ENCODE measurements at places on chromosomes 3 and 15.

DNA sequence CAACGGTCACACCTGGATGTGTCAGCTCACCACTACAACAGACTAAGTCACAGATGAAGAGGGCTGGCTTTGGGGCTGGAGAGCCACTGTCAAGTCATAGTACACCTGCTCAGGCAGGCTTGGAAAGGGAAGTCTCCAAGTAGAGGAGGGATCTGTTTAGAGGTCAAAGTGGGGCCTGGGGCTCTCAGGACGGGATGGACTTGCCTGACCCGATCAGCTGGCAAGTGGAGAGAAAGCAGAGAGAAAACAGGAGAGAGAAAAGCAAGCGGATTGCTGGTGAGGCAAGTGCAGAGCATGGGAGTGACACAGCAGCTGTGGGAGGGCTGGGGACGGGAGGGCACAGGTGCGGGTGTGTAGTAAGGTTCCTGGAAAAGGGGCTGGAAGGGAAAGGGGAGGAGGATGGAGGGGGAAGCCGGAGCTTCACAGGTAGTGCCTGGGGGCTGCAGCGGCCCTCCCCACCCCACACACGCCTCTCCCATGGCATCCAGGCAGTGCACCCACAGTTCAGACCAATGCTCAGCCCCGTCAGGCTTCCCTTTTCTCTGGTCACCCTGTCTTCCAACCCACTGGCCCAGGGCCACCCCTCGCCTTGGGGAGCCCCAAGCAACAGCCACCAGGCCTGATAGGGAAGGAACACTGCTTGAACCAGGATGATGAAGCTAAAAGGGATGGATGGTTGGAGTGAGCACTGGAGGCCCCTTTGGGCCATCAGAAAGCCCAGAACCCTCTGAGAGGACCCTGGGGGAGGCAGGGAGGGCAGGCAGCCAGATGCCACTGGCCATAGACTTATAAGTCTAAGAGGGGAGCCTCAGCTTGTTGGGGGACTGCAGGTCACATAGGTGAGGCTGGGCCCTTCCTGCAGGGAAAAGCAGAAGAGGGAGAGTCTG, 8.5 kb downstream of the RPS17 start:
- no peak for DNase-seq

GRCh38 chr3:113743006-113743630, 2.9 kb downstream of the NAA50 start:
- DNase-seq = no peak

- DNase-seq = no peak
These were observed 1.2 kb upstream of the ITIH4 start for GRCh38 chr3:52831500-52832301.

- no peak for DNase-seq
These were observed 2.3 kb downstream of the FLNB start for GRCh38 chr3:58010562-58010961.

- DNase-seq = no peak
These were observed 745 bp downstream of the RSL24D1 start for GRCh38 chr15:55195996-55196395.

DNA sequence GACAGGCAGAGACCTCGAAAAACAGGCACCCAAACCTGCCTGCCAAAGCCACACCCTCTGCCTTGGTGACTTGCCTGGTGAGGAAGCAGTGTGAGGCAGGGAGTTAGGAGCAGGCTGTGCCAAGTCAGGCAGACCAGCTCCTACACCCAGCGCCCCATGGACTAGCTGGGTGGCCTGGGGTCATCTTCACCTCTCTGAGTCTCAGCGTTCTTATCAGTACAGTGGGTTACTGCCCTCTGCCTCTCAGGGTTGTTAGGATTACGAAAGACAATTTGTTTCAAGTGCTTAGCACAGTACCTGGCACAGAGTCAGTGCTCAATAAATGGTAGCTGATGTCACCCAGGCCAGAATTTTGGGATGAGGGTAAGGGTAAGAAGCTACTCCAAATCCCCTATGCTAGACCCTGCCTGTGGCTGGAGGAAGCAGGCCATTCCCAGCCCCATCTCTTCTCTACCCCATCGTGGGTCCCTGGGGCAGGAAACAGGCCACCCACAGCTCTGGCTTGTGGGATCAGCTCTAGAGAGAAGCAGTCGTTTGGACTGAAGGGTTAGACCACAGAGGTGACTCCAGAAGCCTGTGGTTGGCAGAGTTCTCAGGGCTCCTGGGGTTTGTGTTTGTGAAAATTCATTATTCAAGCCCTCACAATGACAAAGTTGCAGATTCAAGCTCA, 10.1 kb downstream of the SLC51B start:
- DNase-seq = no peak

GRCh38 chr3:135238236-135238830, 443.3 kb downstream of the EPHB1 start:
- DNase-seq = no peak

- no peak for DNase-seq
These were observed 42.1 kb downstream of the DNAJB8 start for GRCh38 chr3:128424508-128425069.

DNA sequence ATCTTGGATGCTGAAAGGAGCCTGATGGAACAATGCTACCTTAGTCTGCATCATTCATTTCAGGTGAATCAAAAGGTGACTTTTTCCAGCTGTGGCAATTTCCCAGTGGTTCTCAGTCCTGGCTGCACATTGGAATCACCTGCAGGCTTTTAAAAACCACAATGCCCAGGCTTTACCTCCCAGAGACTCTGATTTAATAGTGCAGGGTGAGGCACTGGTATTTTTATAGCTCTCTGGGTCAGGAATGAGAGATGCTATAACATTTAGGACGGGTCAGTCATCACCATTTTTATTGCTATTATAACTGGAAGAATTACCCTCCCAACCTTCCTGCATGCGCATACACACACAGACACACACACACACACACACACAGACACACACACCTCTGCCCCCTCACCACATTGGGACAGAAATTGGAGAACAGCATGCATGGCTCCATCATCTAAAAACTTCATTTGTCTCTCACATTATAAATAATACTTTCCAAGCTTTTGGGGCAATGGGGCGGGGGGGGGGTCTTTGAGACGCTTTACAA, 41.1 kb downstream of the LARP6 start:
- no peak for DNase-seq

- DNase-seq = peak; percentile 38
These were observed 159.0 kb upstream of the IL12A start for GRCh38 chr3:159829539-159830227.

DNA sequence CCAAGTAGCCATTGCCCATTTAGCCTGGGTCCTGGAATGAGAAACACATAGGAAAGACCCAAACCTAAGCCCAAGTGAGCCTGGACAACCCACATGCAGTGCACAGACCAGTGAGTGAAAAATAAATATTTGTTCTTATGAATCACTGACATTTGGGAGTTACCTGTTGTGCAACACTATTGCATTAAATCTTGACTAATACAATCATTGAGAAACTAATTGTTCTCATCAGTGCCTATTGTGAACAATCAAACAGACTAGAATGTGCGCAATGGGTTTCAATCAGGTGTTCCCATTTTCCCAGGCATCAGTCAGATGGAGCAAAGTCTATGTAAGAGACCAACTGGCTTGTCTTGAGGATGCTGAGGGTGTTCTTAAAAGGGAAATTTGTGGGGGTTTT, 54.7 kb upstream of the CNOT10 start:
- no peak for DNase-seq

GRCh38 chr3:182508919-182509711, 284.2 kb upstream of the ATP11B start:
- DNase-seq = no peak

DNA sequence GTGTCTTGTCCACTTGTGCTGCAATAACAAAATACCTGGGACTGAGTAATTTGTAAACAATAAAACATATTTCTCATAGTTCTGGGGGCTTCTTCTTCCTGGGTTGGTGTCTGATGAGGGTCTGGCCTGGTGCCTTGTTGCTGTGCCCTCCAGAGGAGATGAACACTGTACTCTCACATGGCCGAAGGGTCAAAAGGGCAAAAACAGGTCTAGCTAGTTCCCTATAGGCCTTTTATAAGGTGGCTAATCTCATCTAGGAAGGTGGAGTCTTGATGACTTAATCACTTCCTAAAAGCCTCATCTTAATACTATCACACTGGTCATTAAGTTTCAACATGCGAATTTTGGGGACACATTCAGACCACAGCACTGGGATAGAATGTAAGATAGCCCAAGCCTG, 228.4 kb downstream of the TLE3 start:
- DNase-seq = no peak

DNA sequence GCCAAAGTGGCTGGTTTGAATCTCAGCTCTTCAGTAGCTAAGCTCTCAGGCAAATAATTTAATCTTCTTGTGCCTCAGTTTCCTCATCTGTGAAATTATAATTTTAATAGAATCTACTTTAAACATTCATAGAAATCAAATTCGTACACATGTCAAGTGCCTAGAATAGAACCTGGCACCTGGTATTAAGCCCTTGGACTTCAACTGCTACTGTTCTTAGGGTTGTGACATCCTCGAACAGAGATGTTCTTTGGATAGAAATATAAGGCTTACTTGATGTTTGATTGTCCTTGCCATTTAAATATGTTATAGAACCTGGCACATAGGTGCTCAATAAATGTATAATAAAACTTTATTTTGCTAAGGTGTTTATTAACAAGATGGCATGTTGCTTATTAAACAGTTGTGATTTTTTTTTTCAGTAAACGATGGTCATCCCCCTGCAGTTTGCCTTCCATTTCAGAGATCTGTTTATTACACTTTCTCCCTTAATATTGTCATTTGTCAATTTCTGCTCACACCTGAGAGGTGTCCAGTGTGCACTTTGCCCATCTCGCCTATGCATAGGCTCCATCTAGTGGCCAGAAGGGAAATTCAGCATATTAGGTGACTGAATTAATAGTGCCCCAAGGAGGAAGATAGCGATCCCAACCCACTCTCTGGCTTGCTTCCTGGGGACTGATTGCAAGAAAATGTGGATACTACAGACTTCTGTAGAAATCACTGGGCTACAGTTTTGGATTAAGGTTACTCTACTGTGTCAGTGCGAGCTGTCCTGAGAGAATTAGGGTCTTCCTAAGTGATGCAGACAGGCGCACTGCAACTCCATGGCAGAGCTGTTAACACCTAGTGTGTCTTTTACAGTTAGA, 10.7 kb downstream of the IGF1R start:
- peak; percentile 17 for DNase-seq

DNA sequence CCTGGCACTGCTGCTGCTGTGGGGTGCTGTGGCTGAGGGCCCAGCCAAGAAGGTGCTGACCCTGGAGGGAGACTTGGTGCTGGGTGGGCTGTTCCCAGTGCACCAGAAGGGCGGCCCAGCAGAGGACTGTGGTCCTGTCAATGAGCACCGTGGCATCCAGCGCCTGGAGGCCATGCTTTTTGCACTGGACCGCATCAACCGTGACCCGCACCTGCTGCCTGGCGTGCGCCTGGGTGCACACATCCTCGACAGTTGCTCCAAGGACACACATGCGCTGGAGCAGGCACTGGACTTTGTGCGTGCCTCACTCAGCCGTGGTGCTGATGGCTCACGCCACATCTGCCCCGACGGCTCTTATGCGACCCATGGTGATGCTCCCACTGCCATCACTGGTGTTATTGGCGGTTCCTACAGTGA, 2.1 kb downstream of the GRM2 start:
- DNase-seq = no peak

GRCh38 chr3:152054315-152054714, 180.9 kb downstream of the SUCNR1 start:
- DNase-seq = no peak

DNA sequence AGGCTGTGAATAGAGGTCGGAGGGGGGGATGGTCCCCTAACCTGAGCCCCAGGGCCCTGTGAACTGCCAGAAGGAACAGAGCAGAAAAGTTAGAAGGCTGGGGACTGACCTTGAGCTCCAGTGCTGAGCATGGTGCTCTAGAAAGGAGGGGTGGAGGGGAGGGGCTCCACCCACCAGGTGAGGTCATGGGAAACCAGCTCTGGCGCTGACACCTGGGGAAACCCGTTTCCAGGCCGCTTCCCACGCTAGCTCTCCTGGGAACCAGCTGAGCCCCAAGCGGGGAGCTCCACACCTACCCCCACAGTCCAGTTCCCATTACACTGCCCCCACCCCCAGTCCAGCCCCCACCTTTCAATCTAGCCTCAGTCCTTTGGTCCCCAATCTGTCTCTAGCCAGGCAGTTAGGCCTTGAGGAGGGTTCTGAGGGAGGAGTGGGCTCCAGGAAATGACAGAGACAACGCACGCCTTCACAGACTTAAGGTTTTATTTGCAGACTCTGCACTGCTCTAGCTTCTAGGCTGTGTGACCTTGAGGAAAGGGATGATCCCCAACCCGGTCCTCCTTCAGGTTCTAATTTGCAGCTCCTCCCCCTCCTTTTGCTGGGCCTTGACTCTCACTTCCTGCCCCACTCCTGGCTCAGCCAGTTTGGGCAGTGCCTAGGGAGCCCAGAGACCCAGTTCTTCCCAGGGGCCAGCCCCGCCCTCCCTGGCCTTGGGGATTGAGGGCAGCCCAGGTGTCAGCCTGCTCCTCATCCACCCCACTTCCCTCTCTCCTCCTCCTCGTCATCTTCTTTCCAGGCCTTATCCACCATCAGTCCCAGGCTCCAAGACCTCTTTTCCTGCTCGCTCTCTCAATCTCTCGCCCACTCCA, 2.1 kb downstream of the RHOV start:
- DNase-seq = no peak

- no peak for DNase-seq
These were observed 61.1 kb downstream of the MLH1 start for GRCh38 chr3:37054370-37054769.

DNA sequence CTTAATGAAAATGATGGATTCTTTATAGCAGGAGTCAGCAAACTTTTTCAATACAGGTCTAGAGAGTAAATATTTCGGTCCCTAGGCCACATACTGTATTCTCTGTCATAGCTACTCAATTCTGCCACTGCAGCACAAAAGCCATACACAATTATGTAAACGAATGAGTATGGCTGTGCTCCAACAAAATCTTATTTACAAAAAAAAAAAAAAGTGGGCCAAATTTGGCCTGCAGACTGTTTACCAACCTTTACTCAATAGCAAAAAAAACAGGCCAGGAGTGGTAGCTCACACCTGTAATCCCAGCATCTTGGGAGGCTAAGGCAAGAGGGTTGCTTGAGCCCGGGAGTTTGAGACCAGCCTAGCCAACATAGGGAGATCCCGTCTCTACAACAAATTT, 41.1 kb downstream of the TTBK2 start:
- no peak for DNase-seq

DNA sequence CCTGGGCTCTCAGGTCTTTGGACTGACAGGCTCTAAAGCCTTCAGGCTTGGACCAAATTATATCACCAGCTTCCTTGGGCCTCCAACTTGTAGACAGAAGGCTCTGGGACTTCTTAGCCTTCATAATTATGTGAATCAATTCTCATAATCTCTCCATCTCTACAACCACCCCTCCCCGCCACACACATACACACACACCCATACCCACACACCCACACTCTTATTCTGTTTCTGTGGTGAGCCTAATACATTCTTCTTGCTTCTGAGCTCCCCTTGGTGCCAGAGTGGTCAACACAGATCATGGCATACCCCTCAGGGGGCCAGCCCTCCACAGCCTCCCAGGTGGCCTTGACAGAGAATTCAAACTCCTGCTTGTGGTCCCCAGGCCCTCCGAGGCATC, 5.6 kb upstream of the NUP210 start:
- DNase-seq = no peak

- DNase-seq = no peak
These were observed 12.7 kb downstream of the TMPRSS7 start for GRCh38 chr3:112047264-112047663.

GRCh38 chr3:153437666-153438065, 275.6 kb downstream of the RAP2B start:
- DNase-seq = no peak

GRCh38 chr15:70114221-70114620, 16.5 kb upstream of the TLE3 start:
- no peak for DNase-seq

- no peak for DNase-seq
These were observed 32.3 kb upstream of the CCR2 start for GRCh38 chr3:46321461-46322104.

Data from substantia nigra (tissue), 51 donors.